ENCODE measurements at places on chromosomes 1 and 21.

GRCh38 chr1:50080904-50081586 is 27.7 kb upstream of the ELAVL4 start:
- DNase-seq: peak; percentile 7

DNA sequence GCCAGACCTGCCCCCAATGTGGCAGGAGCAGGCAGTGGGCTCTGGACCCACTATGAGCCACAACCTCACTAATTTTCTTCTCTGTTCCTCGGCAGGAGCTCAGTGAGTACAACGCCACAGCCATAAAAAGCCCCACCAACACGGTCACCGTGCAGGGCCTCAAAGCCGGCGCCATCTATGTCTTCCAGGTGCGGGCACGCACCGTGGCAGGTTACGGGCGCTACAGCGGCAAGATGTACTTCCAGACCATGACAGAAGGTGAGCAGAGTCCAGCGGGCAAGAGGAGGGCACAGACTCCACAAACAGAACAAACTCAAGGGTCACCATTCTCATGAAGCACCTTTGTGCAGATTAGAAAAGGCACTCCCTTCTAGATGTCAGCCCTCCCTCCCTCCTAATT is 79.9 kb downstream of the LACTBL1 start:
- DNase-seq: no peak

GRCh38 chr1:89550995-89551394 is 26.4 kb downstream of the LRRC8B start:
- no peak for DNase-seq

DNA sequence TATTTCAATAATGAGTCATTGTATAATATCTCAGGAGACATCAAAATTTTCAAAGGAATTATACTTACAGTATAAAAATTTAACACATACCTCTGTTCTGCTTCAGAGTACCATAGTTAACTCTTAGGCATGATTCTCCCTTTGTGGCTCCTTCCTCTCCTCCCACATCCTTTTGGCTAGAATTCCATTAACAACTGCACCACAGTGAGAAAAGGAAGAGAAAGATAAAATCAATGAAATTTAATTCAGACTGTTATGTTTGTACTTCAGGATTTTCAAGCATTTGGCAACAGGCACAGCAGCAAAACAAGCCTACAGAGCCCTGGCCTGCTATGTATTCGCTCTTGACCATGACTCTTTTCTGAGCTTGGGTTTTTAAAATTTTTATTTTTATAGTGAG is 57.2 kb upstream of the SGIP1 start:
- no peak for DNase-seq

- DNase-seq: no peak
These were observed 196.2 kb downstream of the NPHP4 start for GRCh38 chr1:5796028-5796427.

DNA sequence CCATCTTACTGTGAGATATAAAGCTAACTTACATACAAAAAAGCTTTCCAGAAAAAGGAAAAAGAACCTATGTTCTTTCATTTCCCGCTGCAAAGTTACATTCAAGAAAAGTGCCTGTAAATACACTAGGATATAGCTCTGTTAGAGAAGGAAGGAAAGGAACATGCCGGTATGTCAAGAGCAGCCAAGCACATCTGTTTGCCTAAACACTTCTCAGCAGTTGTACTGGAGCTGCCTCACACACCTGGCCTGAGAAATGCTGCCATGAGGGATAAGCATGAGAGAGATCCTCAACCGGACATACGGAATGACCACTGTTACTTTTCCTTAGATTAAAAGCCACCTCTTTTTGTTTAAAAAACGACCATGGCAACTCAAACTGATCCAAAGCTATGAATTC is 189.7 kb downstream of the RERE start:
- DNase-seq: no peak

DNA sequence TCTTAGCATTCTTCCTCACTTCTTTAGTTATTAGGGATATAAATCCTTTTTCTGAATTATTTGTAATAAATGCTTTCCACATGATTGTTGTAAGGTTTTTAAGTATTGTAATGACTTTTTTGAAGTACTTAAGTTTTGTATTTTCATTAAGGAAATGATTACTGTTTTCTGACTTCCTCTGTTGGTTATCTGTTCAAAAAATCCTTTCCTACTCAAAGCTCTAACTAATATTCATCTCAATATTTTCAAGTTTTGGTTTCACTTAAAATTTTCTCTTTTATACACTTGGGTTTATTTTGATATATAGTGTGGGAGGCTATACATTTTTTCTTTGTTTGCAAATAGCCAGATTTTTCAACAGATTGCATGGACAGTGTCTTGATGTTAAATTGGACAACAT is 59.9 kb upstream of the NHLH2 start:
- no peak for DNase-seq

- DNase-seq: no peak
These were observed 41.7 kb upstream of the IFFO2 start for GRCh38 chr1:18998016-18998724.

DNA sequence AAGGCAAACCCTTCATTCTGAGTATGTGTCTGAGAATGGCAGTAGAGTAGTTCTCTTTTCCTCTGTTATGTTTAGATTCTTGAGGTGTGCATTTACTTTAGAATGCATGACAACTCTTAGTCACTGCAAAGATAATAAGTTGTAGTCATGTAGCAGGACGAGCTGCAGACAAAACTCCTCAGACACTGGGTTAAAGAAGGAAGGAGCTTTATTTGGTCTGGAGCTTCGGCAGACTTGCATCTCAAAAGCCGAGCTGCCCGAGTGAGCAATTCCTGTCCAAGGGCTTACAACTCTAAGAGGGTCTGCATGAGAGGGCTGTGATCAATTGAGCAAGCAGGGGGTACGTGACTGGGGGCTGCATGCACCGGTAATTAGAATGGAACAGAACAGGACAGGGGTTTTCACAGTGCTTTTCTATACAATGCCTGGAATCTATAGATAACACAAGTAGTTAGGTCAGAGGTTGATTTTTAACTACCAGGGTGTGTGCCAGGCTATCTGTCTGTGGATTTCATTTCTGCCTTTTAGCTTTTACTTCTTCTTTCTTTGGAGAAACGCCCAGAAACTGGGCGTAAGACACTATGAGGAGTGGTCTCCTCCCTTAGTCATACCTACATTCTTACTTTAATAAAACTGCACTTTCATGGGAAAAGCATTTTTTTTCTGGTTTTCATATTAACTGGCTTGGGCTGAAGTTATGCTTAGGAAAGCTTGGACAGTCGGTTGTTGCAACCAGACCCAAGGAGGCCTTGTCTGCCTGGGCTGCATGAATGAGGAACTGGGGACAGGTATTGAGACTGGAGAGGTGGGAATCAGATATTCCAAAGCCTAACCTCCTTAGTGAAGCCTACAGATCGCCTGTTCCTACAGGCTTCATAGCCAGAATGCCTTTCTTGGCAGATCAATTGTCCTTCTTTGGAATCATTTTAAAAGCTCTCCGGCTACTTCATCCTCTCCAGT is 115.1 kb downstream of the RHOU start:
- DNase-seq: peak; percentile 64

GRCh38 chr1:59378621-59379370 is 81.9 kb downstream of the FGGY start:
- no peak for DNase-seq

DNA sequence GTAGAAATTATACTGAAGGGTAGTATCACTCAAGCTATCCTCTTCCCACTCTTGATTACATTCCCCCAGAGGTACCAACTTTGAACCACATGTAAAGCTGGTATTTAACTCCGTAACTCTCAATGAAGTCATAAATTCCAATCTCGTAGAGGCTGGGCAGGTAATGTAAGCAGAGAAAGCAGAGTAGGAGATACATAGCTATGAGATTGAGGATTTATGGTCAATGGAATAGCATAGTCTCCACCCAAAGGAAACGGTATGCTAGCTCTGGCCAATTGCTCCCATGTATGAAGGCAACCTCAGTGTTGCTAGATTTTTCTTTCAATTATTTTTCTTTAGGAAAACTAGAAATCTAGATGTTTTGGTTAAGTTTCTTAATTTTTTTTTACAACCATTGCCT is 163.1 kb upstream of the NRIP1 start:
- DNase-seq: no peak

DNA sequence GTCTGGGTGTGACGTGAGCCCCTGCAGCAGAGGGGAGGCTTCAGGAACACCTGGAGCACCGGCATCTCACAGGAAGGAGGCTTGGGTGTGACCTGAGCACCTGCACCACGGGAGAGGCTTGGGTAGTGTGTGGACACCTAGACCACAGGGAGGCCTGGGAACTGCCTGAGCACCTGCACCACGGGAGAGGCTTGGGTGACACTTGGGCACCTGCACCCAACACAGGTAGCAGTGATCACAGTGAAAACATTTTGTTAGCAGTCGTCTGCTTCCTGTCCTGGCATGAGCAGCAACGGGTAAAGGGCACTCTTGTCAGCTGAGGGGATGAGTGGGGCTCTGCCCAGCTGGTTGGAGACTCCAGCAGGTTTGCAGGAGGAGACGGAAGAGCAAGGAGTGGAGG is 22.4 kb downstream of the LRRC3 start:
- no peak for DNase-seq

GRCh38 chr21:27761623-27762022 is 794.7 kb upstream of the ADAMTS5 start:
- no peak for DNase-seq

DNA sequence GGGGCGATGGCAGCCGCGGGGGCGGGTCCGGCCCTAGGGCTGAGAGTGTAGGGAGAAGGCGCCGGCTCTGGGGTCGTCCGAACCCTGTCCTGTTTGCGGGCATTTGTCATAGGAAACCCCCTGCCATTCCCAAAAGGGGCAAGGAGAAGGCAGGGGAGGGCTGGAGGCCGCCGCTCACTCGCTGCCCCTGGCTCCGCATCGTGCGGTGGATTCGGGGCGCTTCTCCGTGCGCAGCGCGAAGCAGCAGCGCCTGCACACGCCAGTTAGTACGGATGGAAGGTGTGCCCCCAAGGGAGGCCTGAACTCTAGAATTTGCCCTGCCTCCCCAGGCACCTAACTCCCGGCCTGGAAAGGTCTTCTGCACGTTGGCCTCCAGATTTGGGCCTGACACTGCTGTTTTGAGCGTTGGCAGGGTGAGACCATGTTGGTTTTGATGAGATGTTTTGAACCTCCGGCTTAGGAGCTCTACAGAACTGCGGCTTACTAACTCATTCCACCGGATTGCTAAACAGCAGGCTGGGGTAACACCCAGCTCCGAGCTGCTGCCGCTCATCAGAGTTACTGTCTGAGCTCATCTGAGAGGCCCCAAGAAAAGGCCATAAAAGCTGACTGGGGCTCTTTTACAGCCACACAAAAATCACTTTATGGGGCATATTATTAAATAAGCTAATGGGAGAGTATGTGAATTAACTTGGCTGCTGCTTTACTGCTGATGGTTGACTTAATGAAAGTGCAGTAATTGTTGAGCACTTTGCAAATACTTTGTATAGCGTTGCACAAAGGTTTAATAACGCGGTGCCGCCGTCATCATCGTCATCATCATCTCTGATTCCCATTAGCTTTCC is 987 bp downstream of the GPR137B start:
- peak; percentile 67 for DNase-seq

- DNase-seq: no peak
These were observed 102.0 kb upstream of the RUNX3 start for GRCh38 chr1:25031966-25032667.

- no peak for DNase-seq
These were observed 28.9 kb downstream of the UCHL5 start for GRCh38 chr1:193030280-193030679.

DNA sequence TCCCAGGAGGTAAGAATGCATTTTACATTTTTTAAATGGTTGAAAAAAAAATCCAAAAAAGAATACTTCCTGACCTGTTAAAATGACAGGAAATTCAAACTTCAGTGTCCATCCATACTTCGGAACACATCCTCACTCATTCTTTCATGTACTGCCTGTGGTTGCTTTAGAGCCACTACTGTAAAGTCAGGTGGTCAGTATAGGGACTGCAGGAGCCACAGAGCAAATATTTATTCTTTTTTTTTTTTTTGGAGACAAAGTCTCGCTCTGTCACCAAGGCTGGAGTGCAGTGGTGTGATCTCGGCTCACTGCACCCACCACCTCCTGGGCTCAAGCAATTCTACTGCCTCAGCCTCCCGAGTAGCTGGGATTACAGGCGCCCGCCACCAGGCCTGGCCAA is 124.7 kb downstream of the CLIC6 start:
- DNase-seq: no peak

GRCh38 chr1:156543066-156543465 is 29.3 kb downstream of the IQGAP3 start:
- no peak for DNase-seq

Data from inflammatory macrophage (primary cell).